ENCODE measurements at places on chromosomes 7 and 10.

GRCh38 chr10:49023752-49024151 is 84.1 kb upstream of the LRRC18 start:
- DNase-seq, result no peak

DNA sequence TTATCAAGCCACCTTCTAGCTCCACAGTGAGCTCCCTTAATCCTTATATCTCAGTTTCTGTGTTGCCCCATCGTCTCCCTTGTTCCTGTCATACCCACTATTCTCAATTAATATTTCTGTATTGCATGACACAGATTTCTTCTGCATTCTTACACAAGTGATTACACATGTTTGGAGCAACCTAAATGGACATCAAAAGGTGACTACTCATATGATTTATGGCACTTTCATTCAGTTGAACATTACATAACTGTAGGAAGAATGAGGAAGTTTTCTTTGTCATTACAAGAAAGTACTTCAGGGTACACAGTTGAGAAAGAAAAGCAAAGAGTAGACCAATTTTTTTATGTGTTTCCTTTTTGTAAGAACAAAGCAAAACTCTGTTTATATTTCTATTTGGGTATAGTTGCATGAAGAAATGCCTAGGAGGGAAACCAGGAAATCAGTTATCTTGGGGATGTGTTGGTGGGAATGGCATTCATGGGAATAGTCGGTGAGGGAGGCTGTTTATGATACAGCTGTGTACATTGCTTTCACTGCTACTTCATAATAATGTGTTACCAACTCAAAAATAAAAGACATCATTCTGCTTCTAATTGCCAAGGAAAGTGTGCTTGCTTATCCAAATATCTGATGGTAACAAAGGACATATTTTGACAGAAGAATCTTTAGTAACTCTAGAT is 23.6 kb upstream of the PRSS37 start:
- DNase-seq, result no peak

DNA sequence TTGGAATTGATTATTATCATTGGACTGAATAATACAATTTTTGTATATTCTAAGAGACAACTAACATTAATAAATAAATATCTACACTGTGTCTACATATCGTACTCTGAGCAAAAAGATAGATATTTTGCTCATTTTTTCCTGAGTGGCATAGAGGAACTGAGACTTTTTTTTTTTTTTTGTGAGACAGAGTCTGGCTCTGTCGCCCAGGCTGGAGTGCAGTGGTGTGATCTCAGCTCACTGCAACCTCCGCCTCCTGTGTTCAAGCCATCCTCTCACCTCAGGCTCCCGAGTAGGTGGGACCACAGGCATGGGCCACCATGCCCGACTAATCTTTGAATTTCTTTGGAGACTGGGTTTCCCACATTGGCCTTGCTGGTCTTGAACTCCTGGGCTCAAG is 14.0 kb downstream of the KMT2E start:
- no peak for DNase-seq

DNA sequence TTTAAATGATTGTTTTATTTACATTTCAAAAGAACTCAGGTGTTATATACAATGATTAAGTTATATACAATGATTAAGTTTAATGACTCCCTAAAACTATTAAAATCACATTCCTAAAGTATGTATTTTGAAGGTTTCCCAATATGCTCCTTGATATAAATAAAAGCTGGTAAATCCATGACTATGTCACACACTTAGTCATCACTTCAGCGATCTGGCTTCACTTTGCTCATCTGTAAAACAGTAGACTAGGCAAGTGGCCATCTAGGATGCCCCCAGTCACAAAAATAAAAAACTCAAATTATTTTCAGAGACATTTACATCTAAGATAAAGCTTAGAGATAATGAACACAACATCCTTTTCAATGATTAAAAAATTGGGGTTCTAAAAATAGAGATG is 10.8 kb downstream of the ICA1 start:
- no peak for DNase-seq

GRCh38 chr7:78379148-78379547 is 580.6 kb downstream of the PHTF2 start:
- DNase-seq, result no peak

Data from stimulated activated CD4-positive, alpha-beta T cell treated with anti-CD3 and anti-CD28 coated beads, Interleukin-12 subunit alpha, Interleukin-12 subunit beta, amount 100 ng/mL, for 24 hours (primary cell).